ENCODE measurements at places on chromosomes 5 and 9.

DNA sequence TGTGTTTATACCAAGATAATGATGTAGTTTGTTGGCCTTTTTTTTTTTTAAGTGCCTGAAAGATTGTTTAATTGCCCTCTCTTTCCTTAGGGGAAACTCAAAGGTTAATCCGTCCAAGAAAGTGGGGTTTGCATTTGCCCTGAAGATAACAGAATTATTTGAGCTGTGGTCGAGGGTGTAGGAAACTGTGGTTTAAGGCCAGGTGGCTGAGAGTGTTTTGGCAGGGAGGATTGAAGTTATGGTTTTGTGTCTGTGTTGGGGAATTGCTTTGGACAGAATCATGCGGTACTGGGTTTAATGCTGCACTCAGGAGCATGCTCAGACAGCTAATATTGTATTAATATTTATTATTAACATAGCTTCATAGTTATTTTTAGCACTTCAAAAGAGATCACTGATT, 509.8 kb downstream of the EBF1 start:
- DNase-seq = no peak

GRCh38 chr5:73827106-73827450, 201.1 kb downstream of the ARHGEF28 start:
- peak; percentile 70 for DNase-seq

- no peak for DNase-seq
Measured at GRCh38 chr9:27847380-27847779, 274.1 kb upstream of the C9orf72 start.

DNA sequence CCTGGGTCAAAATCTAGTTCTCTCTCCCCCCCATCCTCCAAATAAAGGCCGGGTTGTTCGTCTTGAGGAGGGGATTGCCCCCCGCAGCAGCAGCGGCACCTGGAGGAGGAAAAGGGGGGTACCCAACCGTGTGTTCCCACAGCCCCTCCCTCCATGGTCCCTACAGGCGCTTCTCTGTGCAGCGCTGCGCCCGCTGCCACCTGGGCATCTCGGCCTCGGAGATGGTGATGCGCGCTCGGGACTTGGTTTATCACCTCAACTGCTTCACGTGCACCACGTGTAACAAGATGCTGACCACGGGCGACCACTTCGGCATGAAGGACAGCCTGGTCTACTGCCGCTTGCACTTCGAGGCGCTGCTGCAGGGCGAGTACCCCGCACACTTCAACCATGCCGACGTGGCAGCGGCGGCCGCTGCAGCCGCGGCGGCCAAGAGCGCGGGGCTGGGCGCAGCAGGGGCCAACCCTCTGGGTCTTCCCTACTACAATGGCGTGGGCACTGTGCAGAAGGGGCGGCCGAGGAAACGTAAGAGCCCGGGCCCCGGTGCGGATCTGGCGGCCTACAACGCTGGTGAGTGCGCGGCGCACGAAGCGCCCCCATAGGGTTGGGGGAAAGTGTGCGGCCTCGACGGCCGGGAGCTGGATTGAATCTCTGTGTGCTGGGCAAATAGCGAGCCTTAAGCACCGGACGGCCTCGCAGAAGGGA, 3.5 kb downstream of the LHX2 start:
- no peak for DNase-seq

DNA sequence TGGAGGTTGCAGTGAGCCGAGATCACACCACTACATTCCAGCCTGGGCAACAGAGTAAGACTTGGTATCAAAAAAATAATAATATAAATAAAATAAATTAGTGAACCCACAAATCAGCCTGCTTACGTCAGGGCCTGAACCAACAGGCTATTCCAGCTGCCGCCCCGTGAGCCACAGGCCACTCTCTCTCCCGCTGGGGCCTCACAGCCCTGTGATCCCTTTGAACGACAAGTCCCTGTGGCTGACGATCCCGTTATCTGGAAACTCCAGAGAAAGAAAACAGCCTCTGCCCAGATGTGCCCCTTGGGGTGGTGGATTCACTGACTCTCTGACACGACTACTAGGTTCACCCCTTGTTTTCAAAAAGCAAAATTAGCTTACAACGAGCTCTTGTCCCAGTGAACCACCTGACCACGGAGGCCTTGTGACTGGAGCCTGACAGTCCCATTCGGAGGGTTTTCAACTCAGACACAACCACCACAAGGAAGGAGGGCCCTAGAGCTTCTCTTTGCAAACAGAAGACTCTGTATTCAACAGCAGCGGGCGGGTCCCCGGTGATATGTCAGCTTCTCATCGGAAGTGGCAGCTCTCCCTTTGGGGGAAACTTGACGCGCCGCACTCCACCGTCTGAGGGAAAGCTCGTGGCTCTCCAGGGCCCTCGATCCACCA, 4.4 kb upstream of the DIPK1B start:
- DNase-seq = no peak

DNA sequence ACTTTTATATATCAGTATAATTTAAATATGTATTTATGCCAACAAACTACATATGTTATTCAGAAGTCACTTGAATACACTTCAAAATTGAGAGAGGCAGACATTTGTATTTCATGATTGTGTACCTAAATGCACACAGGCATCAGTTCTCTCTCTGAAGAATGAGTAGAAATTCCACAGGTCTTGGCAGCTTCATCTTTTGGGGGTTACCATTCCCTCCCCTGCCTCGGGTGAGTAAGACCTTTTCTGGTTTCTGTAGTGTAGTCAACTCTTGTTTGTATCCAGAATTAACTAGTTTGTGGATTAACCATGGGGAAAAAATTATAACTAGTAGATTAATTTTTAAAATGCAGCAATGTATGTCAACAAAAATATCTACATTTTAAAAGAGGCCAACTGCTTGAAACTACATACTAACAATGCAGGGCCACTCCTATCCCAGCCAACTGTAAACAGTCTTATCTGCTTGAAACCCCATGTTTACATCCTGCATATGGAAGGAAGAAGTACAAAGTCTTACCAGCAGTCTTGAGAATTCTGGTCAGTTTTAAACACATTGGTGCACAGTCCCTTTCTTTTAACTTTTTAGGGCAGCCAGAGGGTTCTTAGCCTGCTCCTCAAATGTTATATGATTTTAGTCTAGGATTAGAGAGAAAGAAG, 339.6 kb upstream of the KIF2A start:
- DNase-seq = no peak

GRCh38 chr5:81424728-81425127, 30.8 kb upstream of the ACOT12 start:
- DNase-seq = no peak

DNA sequence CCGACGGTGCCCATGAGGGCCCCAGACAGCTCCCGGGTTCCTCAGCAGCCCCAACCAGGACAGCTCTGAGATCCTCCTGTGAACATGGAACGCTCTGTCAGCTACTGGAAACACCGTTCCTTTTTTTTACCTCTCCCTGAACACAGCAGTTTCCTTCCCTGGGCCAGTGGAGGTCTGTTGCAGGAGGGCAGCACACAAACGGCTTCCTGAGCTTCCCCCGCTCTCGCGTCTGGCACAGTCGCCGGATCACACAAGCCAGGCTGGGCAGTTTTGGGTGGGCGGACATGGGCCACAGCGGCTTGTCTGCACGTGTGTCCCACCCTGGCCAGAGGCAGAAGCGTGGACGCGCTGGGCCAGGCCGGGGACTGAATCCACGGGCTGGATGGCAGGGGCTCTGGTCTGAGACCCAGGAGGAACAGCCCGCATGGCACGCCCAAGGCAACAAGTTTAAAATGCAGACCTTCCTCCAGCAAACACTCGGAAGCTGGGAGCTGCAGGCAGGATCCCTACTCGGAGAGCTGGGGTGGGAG, 106.8 kb upstream of the SARDH start:
- DNase-seq = no peak

GRCh38 chr9:129110740-129111527, at the start of the genes CRAT and PTPA:
Gene CRAT (minus strand): TSS chr9:129110793. CDS start chr9:129110509, 284 bp downstream.
Gene PTPA (plus strand): TSS chr9:129111415. CDS start chr9:129111601, 186 bp downstream.
- peak; percentile 94 for DNase-seq

- peak; percentile 89 for DNase-seq
Measured at GRCh38 chr9:1231998-1232919, 182.1 kb downstream of the DMRT2 start.

DNA sequence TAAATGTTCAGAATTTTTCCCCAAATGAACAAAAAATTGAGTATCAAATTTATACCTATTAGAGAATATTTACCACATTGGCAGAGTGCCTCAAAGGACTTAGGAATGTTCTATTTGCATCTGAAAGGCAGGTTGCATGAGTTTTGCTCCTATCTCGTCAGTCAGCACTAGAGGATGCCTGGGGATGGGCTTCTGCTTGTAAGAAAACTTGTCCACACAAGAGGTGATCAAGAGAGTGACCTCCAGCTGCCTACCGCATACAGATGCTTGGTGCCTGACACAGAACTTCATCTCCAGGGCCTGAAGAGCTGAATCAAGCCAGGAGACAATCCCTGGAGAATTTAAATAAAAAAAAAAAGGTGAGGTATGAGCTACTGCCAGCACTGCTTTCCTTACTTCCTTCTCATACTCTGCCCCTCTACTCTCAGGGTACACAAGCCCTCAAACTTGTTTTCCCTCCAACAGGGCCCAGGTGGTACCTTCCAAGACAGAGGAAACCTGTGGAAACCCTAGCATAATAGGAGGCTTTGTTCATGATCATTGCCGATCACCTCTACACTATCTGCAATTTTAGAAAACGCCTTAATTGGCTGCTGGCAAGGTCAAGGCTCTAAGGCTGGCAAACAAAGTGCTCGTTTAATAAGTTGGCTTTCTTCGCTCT, 166.6 kb downstream of the ELAVL2 start:
- no peak for DNase-seq

DNA sequence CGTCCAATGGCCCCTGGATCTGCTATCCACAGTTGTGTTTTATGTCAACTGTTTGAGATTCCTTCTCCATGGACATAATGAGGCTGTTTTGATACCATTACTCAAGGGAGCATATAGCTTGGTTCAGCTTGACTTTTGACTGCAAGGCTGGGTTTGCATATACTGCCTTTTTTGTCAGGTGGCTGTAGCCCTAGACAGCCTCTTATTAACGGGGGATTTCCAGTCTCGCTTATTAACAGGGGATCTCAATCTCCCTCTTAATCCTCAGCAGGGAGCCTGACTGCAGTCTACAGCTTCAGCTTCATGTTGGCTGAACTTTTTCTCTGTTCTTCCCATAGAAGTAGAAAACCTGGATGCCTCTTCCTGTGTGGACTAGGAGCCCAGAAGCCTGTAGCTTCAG, 73.7 kb upstream of the TNC start:
- no peak for DNase-seq
